Endodermal cell (in vitro differentiated cells): ENCODE measurements at places on chromosomes 3 and 15. TPM values are rescaled to one million over a fixed set of nuclear protein-coding genes. Genes with fewer than 3 reads are reported as not detected.

The CADPS gene
- 20.8 and 22.0 TPM in 2 replicates for total RNA-seq

The CCR1 gene
- total RNA-seq = 0.11 TPM in 1 of 3 replicates, not detected in the others

The ABHD6 gene
- 8.0 and 8.6 TPM in 2 replicates for total RNA-seq

The SLC41A3 gene
- total RNA-seq = 40.1 to 50.4 TPM (median 49.4 TPM) in 3 replicates

The CPB1 gene
- 0.96 TPM in 1 of 3 replicates, not detected in the others for total RNA-seq

The ATP10A gene
- 0.04 to 0.15 TPM in 2 of 3 replicates, not detected in the other for total RNA-seq

The ZNF148 gene
- 29.3 and 33.8 TPM in 2 replicates for total RNA-seq

The RAD51 gene
- 34.1 and 36.1 TPM in 2 replicates for total RNA-seq

The KLF15 gene
- total RNA-seq = 4.8 to 32.9 TPM (median 31.1 TPM) in 3 replicates

The SLC28A1 gene
- not detected in 3 replicates for total RNA-seq

The IL17RD gene
- 34.2 to 47.6 TPM (median 47.1 TPM) in 3 replicates for total RNA-seq

The SRGAP3 gene
- 5.4 to 20.7 TPM (median 8.1 TPM) in 3 replicates for total RNA-seq

- no peaks in the 10 kb centered on the region for H3K4me1 ChIP-seq
- H3K36me3 ChIP-seq = peaks cover 26% of the 10 kb centered on the region
- no peak overlapping the region for H3K4me3 ChIP-seq
- no peak overlapping the region for H3K27ac ChIP-seq
- no peak for DNase-seq
These were observed 13.2 kb downstream of the CLASP2 start for GRCh38 chr3:33704891-33705290.

GRCh38 chr3:97037294-97037943, 223.0 kb downstream of the EPHA6 start:
- no peak overlapping the region for H3K27ac ChIP-seq
- H3K36me3 ChIP-seq = no peaks in the 10 kb centered on the region
- H3K4me1 ChIP-seq = no peaks in the 10 kb centered on the region

GRCh38 chr3:69082361-69082760, 2.2 kb upstream of the UBA3 start:
- no peak overlapping the region for H3K4me3 ChIP-seq
- H3K4me1 ChIP-seq = no peaks in the 10 kb centered on the region
- no peak for DNase-seq
- H3K27me3 ChIP-seq = no peaks in the 10 kb centered on the region
- H3K27ac ChIP-seq = no peak overlapping the region

- no peak overlapping the region for H3K27ac ChIP-seq
- no peaks in the 10 kb centered on the region for H3K27me3 ChIP-seq
- H3K36me3 ChIP-seq = peaks cover 8% of the 10 kb centered on the region
- H3K4me1 ChIP-seq = no peaks in the 10 kb centered on the region
These were observed 27.4 kb downstream of the PHC3 start for GRCh38 chr3:170154084-170154483.

DNA sequence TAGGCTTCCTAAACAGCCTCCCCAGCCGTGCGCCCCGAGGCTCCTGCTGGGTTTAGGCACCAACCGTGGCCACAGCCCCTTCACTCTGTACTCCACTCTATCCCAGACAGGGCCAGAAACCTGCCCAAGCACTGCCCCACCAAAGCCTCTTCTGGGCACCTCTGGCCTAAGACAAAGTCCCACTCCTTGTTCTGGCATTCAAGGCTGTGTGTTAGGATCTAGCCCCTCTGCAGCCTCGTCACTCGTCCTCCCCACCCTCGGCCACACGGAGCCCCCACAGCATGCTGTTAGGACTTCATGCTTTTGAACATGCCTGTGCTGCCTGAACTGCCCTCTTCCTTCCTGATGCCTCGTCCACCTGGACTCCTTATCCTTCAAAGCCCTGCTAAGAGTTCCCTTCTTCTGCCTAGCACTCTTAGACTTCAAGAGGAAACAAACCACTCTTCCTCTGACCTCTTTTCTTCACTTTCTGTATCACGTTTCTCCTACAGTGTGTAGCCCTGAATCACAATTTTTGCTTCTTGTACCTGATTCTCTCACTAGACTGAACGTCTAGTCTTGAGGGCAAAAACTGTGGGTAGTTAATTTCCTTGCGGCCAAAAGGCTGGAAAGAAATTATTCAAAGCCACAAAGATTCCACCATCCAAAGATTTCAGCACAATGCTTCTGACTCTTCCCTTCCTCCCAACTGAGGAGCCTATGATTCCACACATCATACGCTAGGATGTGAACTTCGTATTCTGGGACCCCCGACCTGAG, 28.6 kb downstream of the WNT7A start:
- H3K4me1 ChIP-seq = no peaks in the 10 kb centered on the region
- no peak overlapping the region for H3K27ac ChIP-seq
- H3K4me3 ChIP-seq = no peak overlapping the region

DNA sequence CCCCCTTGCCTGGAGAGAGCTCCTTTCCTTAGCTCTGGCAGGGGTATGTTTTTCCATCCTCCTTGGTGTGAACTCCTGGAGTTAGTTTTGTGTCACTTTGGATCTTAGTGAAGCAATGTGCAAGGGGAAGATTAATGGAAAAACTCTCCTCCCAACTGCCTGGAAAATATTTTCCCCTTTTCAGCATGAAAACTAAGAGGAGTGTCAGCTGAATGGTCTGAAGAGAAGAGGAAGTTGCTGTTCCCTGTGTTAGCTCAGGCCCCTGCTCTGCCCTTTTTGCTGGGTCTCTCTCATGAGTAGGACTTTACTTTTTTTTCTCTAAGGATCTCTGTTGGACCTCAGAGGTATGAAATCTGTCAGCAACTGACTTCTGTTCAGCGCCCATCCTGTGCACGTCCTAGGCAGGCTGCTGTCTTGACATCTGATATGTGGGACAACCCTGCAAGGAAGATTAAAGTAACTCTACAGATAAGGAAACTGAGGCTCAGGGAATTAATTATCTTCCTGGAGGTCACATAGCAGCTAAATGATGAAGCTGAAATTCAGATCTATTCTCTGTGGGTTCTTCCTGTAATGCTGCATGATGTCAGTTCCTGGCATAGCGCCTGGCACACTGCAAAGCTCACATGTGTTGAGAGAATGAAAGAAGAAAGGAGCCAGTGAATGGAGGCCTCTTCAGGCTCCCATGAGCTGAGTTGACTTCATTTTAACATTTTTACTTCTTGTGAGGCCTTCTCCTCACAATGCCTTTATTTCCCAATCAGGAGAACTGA, 109.7 kb upstream of the GALNT15 start:
- no peak overlapping the region for H3K4me3 ChIP-seq
- no peak overlapping the region for H3K27ac ChIP-seq
- H3K27me3 ChIP-seq = no peaks in the 10 kb centered on the region
- DNase-seq = no peak
- no peaks in the 10 kb centered on the region for H3K36me3 ChIP-seq

GRCh38 chr15:73232776-73233175, 136.0 kb downstream of the HCN4 start:
- no peak for DNase-seq
- no peak overlapping the region for H3K27ac ChIP-seq
- peaks cover 15% of the 10 kb centered on the region for H3K36me3 ChIP-seq
- peaks cover 11% of the 10 kb centered on the region for H3K4me1 ChIP-seq
- H3K4me3 ChIP-seq = no peak overlapping the region

DNA sequence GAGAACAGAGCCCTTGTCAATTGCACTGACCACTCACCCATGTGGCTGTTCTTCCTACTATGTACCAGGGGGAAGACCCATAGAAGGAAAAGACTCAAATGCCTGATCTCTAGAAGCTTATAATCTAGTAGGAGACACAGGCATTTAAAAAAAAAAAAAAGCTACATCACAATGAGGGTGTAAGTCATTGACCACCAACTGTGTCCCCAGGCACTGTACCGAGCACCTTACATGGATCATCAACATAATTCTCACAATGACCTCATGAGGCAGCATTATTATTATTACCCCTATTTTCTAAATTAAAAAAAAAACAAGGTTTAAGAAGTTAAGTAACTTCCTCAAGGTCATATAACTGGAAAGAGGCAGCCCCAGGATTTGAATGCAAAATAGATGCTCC, 247.4 kb downstream of the SHOX2 start:
- H3K27me3 ChIP-seq = no peaks in the 10 kb centered on the region
- H3K36me3 ChIP-seq = no peaks in the 10 kb centered on the region
- no peak overlapping the region for H3K27ac ChIP-seq

DNA sequence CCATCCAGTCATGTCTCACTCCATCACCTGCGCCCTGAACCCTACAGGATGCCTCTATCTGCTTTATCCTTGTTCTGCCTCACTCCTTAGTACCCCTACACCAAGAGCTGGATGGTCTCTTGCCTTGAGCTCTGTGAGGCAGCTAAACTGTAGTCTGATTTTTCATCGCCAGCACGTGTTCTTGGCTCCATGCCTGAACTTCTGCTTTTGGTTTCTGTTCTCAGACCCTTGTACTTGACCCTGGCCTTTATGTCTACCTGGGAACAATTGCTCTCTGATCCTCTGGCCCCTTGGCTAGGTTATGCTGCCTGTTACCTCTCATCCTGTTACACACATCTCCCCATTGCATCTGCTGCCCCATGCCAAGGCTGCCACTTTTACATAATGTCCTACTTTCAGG, 318.0 kb upstream of the LMCD1 start:
- no peaks in the 10 kb centered on the region for H3K36me3 ChIP-seq
- H3K27me3 ChIP-seq = no peaks in the 10 kb centered on the region
- peaks cover 4% of the 10 kb centered on the region for H3K4me1 ChIP-seq
- peak; percentile 52 for DNase-seq
- no peak overlapping the region for H3K4me3 ChIP-seq

GRCh38 chr3:194396539-194396858, 2.6 kb downstream of the GP5 start:
- DNase-seq = no peak
- H3K27ac ChIP-seq = no peak overlapping the region
- no peaks in the 10 kb centered on the region for H3K36me3 ChIP-seq
- H3K27me3 ChIP-seq = peaks cover 54% of the 10 kb centered on the region
- no peak overlapping the region for H3K4me3 ChIP-seq

DNA sequence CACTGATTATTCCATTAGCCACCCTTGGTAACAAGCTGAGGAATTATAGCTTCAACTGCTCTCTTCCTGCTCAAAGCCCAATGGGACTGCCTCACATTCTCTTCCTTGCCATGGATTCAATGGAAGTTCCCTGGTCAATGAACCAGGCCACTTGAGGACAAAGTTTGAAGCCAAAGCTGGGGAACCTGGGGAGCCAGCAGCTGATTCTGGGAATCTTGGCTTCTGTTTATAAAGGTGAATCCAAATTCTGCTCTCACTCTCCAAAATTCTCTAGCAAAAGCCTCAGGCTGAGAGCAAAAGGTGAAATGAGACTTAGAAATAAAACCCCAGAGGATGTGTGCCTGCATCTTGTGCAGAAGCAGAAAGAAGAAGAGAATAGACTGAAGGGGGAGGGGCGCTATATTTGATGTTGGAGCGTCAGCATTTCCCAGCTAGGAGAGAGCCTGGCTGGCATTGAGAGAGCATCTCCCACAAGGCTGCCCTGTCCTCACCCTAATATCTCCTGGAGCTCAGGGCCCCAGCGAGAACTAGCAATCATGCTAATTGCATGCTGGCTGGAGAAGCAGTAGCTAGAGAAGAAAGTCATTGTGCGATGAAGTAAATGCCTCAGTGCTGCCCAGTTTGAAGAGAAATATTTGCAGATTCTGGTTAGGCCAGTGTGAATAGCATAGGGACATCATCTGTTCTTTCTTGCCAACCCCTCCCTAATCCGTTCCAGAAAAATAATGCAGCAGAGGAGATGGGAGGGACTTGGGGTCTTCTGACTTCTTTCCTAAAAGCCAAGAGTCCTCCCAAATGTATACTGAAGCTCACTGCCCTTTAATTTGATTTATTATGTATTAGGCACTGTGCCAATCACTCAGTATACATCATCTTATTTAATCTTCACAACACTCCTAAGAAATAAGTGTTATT, 34.9 kb upstream of the GAP43 start:
- no peak for DNase-seq
- no peaks in the 10 kb centered on the region for H3K36me3 ChIP-seq
- peaks cover 8% of the 10 kb centered on the region for H3K27me3 ChIP-seq
- H3K27ac ChIP-seq = no peak overlapping the region

DNA sequence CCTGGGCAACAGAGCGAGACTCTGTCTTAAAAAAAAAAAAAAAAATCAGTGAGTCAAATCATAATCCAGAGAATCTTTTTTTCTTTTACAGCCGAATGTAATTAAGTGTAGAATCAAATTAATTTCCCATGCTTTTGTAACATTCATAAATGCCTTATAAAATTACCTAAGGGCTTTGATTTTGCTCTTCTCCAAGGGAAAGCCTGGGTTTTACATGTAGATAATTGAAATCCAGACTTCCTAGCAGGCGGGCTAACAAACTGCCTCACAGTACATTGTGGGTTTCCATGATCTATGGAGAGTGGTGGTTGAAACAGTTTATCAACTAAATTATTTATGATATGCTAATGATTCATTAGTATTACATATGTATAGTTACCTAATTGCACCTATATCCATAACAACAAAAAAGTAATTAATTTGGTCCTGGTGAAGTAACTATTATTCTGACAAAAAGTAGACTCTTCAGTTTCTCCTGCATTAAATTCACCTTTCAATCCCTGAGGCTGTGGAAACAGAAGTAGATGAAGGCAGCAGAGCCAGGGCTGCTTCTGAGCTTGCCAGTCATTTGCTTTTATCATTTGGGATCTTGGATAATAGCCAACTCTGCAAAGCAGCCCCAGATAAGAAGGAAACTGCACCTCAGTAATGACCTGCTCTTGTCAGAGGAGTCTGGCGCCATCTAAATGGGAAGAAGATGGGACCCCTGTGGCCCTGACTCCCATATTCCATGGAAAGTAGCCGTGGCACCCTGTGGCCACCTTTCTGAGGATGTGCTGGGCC, 9.5 kb downstream of the CCR9 start:
- no peak overlapping the region for H3K4me3 ChIP-seq
- H3K4me1 ChIP-seq = no peaks in the 10 kb centered on the region
- H3K36me3 ChIP-seq = no peaks in the 10 kb centered on the region
- no peak overlapping the region for H3K27ac ChIP-seq
- H3K27me3 ChIP-seq = no peaks in the 10 kb centered on the region

- DNase-seq = no peak
- H3K36me3 ChIP-seq = no peaks in the 10 kb centered on the region
These were observed 50.6 kb downstream of the KY start for GRCh38 chr3:134600206-134600605.

DNA sequence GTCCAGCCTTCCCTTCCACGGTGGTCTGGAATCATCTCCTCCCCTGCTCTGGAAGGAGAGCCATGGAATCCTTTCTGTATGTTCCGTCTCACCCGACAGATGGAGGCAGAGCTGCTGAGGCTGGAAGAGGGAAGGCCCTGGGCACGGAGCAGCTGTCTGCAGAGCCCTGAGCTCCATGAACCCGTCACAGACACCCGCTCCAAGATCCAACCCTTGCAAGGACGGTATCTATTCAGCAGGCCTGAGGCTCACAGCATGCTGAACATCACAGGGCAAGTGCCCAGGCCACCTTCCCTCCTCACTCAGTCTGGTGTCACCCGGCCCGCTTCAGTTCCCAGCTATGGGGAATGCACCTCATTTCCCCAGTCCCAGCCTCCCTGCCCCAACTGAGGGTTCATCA, 103.9 kb downstream of the LRIG1 start:
- H3K27ac ChIP-seq = no peak overlapping the region
- H3K4me3 ChIP-seq = no peak overlapping the region
